PC-9 (cell line): ENCODE measurements at places on chromosomes 5 and 9. TPM values are rescaled to one million over a fixed set of nuclear protein-coding genes. Genes with fewer than 3 reads are reported as not detected.

PFN3 gene
- total RNA-seq: not detected in 2 replicates

GRCh38 chr5:150577378-150578139, 62.9 kb upstream of the SYNPO start:
- no peak for DNase-seq

DMXL1 gene
- 19.7 and 27.3 TPM in 2 replicates for total RNA-seq

- no peak for DNase-seq
These were observed 71.8 kb downstream of the ZNF618 start for GRCh38 chr9:113947941-113948340.

DNA sequence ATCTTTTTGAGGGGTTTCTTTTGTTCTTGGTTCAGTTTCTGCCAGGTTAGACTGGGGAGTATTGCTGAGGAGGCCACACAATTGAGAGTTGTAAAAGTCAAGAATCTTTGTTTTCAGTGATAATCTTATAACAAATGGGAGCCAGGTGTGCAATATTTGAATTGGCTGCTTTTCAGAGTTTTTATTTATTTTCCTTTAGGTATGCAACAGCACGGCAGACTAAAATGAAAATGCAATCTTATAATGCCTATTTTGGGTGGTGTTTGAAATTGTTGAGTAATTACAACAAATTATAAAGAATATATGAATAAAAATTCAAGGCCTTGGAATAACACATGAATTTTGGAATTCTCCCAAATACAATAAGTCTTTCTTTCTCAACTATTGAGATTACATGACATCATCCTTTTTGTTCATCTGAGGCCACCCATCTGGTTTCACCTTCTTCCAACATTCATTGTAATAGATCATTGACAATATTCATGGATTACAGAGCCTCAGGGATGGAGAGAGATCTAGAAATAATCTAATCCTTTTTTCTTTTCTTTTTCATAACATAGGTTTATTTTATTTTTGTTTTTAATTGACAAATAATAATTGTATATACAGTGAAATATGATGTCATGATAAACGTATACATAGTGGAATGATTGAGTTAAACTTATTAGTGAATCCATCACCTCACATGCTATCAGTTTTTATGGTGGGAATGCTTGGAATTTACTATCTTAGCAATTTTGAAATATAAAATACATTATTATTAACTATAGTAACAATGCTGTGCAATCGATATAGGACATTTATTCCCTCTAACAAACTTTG, 1061.0 kb downstream of the NR2F1-AS1 start:
- no peak for DNase-seq
